ENCODE measurements at places on chromosomes 3 and 15.
A peak's percentile ranks its signal among the peaks of the same experiment; 100 is the strongest.

DNA sequence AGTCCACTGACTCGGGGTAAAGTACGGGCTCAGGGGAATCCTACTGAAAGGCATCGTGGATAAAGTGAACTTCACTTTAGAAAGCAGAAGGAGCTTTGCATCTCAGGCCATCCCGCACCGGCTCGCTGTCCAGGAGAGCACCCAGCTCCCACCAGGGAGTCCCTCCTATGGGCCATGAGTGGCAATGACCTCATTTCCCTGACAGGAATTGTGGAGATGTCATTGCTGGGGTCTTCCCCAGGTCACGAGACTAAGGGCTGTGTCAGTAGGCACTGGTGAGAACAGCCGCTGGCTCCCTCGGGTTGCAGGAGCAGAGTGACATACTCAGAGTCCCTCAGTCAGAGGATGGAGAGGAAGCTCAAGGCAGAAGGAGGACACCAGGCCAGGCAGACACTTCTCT is 97.3 kb downstream of the XXYLT1 start:
- DNase-seq: no peak

DNA sequence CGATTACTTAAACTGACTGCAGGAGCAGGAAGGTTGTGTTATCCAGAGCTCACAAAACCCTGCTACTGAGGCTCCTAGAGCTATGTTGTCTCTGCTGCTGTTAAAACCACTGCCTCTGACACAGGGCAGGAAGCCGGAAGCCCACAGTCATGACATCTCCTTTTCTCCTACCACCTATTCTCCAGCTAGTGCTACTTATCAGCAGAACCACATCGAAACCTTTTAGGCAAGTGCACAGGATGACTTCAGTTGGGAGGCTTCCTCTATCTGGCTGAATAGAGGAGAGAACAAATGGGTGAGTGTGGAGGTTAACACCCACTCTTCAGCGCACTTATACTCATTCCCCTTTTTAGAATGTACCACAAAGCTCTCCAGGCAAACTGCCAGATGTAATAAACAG is 638.0 kb downstream of the OTOL1 start:
- no peak for DNase-seq

GRCh38 chr15:66868918-66869317 is 166.9 kb downstream of the SMAD6 start:
- no peak for DNase-seq

DNA sequence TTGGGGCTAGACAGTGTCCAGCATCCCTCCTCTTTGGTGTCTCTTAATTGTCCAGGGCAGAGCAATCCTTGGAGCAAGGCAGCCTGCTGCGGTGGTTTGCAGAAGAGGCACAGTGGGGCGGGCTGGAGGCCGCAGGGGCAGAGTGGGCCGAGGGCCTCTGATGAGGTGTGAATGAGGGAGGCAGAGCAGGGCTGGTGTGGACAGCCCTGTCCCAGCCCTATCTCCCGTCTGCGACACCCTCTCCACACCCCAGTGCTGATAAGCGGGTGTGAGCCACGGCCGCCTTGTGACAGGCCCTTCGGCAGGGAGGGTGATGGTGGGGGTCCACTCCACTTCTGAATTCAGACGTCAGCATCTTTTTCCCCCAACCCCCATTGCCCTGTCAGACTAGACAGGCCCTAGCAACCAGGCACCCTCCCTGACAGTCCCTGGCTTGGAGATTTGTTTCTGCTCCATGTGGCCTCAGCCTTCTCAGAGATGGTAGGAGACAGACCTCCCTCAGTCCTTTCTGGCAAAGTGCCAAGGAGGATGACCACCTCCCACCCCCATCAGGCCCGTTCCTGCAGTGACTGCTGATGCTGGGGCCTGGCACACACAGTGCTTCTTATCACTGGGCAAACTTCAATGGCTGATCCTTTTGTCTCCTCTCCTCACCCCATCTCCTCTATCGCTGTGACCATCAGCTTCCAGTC is 37.3 kb downstream of the EXOG start:
- no peak for DNase-seq

GRCh38 chr3:127477396-127477795 is 113.1 kb downstream of the TPRA1 start:
- no peak for DNase-seq

DNA sequence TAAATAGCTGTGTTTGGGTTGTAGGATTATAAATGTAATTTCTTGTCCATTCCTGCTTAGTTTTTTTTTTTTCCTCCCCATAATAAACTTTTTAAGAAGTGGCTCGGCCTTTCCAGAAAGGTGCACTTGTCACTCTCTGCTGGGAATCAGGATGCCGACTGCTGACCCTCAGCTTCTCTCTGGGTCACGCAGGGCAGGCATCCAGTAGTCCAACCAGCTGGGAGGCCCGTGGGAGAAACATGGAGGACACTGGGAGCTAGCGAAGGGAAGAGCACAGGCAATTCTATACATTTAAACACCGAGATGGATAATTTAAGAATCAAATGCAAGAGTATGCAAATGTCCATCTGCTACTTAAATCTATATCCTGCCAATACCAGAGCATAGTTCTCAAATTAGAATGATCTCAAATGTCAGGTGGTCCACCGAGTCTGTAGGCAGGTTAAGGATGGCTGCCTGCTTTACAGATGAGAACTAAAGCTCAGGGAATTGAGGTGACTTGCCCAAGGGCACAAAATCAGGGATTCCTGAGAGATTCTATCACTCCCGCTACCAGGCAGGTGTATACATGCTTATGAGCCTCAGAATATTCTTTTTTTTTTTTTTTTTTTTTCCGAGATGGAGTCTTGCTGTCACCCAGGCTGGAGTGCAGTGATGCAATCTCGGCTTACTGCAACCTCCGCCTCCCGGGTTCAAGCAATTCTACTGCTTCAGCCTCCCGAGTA is 64.5 kb downstream of the DAPK2 start:
- DNase-seq: no peak

GRCh38 chr15:48759921-48760320 is 50.9 kb downstream of the CEP152 start:
- DNase-seq: no peak

DNA sequence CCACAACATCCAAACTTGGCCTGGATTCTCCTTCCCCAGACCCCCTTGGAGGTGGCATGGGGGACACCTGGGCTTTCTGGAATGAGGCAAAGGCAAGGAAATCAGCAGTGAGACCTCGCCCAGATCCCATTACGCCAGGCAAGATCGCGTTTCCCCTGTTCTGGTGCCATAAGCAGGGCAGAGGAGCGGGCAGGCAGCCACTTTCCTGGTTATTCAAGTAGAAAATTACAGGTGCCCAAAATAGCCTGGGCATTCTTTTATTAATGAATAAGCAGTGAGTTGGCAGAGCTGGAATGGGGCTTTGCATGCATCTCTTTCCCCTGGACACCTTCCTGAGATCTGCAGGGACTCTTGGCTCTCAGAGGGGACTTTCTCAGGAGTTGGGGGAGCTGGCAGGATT is 31.5 kb upstream of the FAM107A start:
- no peak for DNase-seq

GRCh38 chr3:126208606-126209256 is 28.3 kb upstream of the ALDH1L1 start:
- DNase-seq: no peak

- DNase-seq: no peak
Measured at GRCh38 chr15:78930577-78931388, 14.1 kb downstream of the CTSH start.

GRCh38 chr3:30672959-30673358 is 66.6 kb downstream of the TGFBR2 start:
- DNase-seq: no peak

- DNase-seq: no peak
Measured at GRCh38 chr3:192259661-192260060, 467.7 kb downstream of the FGF12 start.

GRCh38 chr3:147890114-147890513 is 480.9 kb downstream of the ZIC1 start:
- DNase-seq: no peak

- DNase-seq: no peak
Measured at GRCh38 chr3:36678216-36679013, 85.9 kb downstream of the DCLK3 start.

DNA sequence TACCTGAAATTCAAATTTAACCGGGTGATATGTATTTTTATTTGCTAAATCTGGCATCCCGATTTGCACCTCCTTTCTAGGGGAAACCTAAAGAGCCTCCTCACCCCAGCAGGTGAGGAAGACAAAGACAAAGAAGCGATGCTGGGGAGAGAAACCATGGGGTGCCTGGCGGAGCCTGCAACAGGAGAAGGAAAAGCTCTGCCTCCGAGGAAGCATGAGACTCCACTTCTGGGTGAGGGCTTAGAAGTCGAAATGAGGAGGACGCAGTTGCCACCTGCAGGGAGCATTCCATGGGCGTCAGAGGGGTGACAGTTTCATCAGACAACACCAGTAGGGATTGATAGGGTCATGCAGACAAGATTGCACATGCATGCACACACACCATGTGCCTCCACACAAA is 30.5 kb upstream of the LYZL4 start:
- DNase-seq: peak; percentile 32

DNA sequence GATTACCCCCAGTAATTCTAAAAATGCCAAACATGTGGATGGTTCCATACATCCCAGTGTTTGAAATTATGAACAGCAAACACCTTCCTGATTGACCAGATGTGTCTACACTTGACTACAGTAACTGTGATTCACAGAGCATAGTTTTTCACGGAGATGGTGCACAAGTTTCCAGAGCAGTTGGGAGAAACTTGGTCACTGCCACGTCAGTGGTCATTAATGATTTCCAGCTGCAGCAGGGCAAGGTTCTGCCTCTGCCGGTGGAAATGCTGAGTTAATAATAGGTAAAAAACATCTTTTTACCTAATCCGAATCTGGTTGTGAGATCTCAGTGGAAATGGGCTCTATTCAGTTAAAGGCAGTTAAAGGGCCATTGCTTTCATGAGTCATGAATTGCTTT is 154.1 kb upstream of the FEZF2 start:
- DNase-seq: no peak

DNA sequence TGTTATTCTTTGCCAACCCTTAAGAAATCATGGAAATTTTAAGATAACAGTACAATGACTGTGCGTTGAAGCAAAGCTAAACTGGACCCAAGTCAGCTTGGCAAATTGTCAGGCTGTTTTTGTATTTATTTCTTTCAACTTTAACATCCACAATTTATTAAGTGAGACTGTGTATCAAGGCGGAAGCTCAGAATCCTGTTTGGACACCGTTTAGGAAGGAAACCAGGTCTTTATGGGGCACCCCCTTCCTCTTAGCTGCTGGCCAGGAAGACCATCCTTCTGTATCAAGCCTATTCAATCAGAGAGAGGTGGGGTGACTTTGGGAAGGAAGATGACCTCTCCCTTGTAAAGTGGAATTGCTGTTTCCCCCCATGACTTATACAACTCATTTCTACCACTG is 166.0 kb downstream of the MCTP2 start:
- no peak for DNase-seq

DNA sequence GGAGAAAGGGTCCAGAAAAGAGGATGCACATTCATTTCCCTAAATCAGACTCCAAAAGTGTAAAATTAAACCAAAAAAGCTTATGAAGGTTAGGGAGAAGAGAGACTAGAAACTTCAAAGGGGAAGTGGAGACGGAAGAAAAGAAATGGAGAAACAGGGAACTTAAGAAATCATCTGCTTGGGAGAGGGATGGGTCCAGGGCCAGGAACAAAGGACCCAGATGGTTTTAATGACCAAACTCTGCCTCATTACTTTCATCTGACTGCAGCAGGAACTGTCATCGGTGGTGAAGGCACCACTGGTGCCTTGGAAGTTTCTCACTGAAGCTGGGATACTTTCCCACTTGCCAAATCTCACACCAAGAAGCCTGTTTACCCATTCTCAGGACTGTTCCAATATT is 70.5 kb upstream of the SLC4A7 start:
- DNase-seq: no peak

- DNase-seq: peak; percentile 72
Measured at GRCh38 chr3:128133273-128133883, 9.8 kb upstream of the RUVBL1 start.

- DNase-seq: no peak
Measured at GRCh38 chr3:61117045-61117898, 134.0 kb downstream of the FHIT start.

All from WTC11 (cell line).